ENCODE measurements at places on chromosomes 1 and 21. TPM values are rescaled to one million over a fixed set of nuclear protein-coding genes. Genes with fewer than 3 reads are reported as not detected.
A peak's percentile ranks its signal among the peaks of the same experiment; 100 is the strongest.

RNF223 gene
- not detected for total RNA-seq

CITED4 gene
- 9.0 TPM for total RNA-seq

HAO2 gene
- total RNA-seq, result not detected

NGF gene
- total RNA-seq, result 0.26 TPM

COL16A1 gene
- 6.9 TPM for total RNA-seq

CTSK gene
- total RNA-seq, result 6.1 TPM

CELA3B gene
- not detected for total RNA-seq

TNNI3K gene
- not detected for total RNA-seq

KIAA0040 gene
- total RNA-seq, result 9.2 TPM

GJC2 gene
- total RNA-seq, result 2.3 TPM

DNA sequence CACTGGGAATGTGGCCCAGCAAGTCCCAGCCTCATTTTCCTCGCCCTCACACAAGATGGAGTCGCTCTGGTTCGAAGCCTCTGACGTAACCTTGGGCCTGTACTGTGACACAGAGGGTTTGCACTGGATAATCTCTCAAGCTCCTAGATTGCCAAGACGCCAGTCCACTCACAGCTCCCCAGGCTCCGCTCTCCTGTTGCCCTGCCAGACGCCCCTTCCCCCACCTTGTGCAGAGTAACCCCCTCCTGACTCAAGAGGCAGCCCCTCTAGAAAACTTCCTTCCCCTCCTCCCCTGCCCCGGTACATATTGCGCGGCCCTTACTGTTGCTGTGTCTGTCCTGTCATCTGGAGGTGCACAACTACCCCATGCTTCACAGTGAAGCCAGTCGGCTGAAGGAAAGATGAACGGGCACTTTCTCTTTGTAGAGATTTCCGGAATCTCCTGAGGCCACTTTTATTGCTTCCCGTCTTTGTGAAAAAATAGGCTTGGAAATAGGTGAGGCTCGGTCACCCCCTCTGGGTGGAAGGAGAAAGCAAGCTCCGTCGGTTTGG, 981 bp upstream of the KIAA1614 start:
- DNase-seq, result peak; percentile 67

DNA sequence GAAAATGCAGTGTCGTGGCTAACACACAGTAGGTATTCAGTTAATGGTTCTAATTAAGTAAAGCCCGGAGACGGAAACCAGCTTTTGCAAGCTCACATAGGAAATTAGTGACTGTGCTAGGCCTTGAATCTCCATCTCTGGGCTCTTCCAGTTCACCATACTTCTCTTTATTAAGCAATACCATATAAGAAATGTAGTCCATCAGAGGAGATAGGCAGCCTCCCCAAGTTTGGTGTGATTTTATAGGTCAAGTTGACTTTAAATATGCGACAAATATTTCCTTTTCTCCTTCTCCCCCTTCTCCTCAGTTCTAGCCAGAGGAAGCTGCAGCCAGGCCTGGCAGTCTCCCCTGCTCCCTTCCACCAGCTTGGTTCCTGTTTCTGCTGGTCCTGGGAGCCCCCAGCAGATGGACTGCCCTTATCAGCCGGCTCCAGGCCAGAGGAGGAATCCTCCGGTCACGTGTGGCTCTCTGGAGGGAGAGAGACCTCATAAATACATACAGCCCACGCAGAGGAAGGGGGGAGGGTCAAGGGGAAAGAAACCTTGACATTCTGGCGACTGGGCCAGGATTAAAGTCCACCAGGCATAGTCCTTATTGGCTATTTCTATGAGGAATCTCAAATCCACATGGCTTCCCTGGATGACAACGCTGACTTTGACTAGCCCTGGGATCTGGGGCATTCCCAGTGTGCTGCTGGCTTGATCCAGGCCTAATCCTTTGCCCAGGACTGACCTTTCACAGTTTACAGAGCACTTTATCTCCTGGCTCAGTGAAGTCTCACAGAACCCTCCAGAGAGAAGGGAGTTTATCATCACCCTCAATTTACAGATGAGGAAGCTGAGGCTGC, 115.1 kb upstream of the JUN start:
- peak; percentile 65 for DNase-seq

DNA sequence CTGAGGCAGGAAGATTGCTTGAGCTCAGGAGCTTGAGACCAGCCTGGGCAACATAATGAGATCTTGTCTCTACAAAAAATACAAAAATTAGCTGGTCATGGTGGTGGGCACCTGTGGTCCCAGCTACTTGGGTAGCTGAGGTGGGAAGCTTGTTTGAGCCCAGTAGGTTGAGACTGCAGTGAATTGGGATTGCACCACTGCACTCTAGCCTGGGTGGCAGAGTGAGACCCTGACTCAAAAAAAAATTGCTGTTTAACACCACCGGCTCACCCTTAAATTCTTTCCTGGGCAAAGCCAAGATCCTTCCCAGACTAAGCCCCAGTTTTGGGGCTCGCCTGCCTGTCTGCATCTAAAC, 6.6 kb upstream of the NSUN4 start:
- no peak for DNase-seq

- DNase-seq, result no peak
Observed at GRCh38 chr1:165927169-165927568, 99.8 kb downstream of the UCK2 start.

GRCh38 chr1:165119086-165119485, 237.4 kb downstream of the LMX1A start:
- DNase-seq, result no peak

GRCh38 chr1:30685796-30686165, 37.6 kb downstream of the MATN1 start:
- DNase-seq, result no peak

DNA sequence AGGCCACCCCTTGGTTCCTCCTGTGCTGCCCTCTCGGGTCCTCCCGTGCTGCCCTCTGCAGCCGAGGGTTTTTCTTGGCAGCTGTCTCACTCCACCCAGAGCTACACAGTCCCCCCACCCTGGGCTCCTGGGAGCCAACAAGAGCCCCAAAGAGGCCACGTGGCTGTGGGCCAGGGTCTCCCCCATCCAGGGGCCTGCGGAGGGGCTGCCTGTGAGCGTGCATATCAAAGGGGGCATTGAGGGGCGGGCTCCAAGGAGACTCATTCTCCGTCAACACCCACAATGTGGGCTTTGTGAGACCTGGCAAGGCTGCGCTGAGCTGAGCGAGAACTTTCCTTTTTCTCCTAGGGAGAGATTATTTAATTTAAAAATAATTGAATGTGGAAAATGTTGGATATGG, 108.7 kb upstream of the ARHGEF16 start:
- DNase-seq, result no peak
